ENCODE measurements at places on chromosomes 5 and 9.

- no peaks in the 10 kb centered on the region for H3K27me3 ChIP-seq
- H3K4me1 ChIP-seq, result peaks cover 45% of the 10 kb centered on the region
- no peaks in the 10 kb centered on the region for H3K36me3 ChIP-seq
- no peak overlapping the region for H3K27ac ChIP-seq
Measured at GRCh38 chr5:172003746-172004145, 2.7 kb downstream of the FBXW11 start.

- H3K4me1 ChIP-seq, result peaks cover 28% of the 10 kb centered on the region
- no peak overlapping the region for H3K4me3 ChIP-seq
- DNase-seq, result no peak
- no peaks in the 10 kb centered on the region for H3K27me3 ChIP-seq
- H3K36me3 ChIP-seq, result peaks cover 21% of the 10 kb centered on the region
Measured at GRCh38 chr9:37424204-37424685, 1.7 kb downstream of the GRHPR start.

- no peaks in the 10 kb centered on the region for H3K36me3 ChIP-seq
- no peak overlapping the region for H3K27ac ChIP-seq
- no peak for DNase-seq
- peaks cover 11% of the 10 kb centered on the region for H3K4me1 ChIP-seq
Measured at GRCh38 chr5:172540099-172540870, 86.0 kb upstream of the SH3PXD2B start.

GRCh38 chr5:79349047-79349446 lies 113.1 kb downstream of the JMY start:
- H3K4me1 ChIP-seq, result no peaks in the 10 kb centered on the region
- H3K36me3 ChIP-seq, result no peaks in the 10 kb centered on the region
- no peak overlapping the region for H3K4me3 ChIP-seq
- no peaks in the 10 kb centered on the region for H3K27me3 ChIP-seq
- DNase-seq, result no peak
- H3K27ac ChIP-seq, result no peak overlapping the region

DNA sequence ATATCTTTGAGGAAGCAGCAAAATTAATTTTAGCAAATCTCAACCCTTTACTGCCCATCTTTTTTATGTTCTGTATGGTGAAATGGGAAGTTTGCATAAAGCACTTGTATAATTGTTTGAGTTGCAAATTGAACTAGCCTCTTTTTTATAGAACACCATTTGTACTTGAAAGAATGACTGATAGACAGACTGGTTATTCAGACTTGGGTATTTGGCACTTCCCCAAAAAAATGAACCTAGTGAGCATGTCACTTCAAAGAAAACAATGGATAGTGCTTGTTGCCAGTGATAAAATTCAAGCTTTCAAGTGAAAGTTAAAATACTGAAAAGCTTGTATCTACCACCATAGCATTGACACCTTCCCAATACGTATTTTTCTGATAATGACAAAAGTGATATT lies 115.8 kb downstream of the ERCC6L2 start:
- H3K36me3 ChIP-seq, result no peaks in the 10 kb centered on the region
- no peaks in the 10 kb centered on the region for H3K27me3 ChIP-seq
- DNase-seq, result no peak
- H3K4me3 ChIP-seq, result no peak overlapping the region

DNA sequence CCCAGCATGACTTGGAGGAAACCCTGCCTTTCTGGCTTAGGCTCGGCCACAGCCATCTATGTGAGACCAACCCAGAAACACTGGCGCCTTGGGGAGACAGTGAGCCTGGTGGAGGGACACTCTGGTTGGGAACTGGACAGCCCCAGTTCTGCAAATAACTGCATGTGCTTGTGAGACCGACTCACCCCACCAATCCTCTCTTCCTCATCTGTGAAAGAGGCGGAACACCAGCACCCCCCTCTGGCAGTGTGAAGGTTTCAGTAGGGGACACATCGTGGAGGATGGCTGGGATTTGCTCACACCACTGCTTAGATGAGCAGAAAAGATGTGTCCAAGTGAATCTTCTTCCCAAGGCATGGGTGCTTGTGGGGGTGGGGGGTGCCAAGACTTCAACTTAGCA lies 43.4 kb upstream of the N4BP3 start:
- no peaks in the 10 kb centered on the region for H3K4me1 ChIP-seq
- H3K36me3 ChIP-seq, result no peaks in the 10 kb centered on the region
- peak; percentile 13 for DNase-seq
- H3K27me3 ChIP-seq, result peaks cover 14% of the 10 kb centered on the region

DNA sequence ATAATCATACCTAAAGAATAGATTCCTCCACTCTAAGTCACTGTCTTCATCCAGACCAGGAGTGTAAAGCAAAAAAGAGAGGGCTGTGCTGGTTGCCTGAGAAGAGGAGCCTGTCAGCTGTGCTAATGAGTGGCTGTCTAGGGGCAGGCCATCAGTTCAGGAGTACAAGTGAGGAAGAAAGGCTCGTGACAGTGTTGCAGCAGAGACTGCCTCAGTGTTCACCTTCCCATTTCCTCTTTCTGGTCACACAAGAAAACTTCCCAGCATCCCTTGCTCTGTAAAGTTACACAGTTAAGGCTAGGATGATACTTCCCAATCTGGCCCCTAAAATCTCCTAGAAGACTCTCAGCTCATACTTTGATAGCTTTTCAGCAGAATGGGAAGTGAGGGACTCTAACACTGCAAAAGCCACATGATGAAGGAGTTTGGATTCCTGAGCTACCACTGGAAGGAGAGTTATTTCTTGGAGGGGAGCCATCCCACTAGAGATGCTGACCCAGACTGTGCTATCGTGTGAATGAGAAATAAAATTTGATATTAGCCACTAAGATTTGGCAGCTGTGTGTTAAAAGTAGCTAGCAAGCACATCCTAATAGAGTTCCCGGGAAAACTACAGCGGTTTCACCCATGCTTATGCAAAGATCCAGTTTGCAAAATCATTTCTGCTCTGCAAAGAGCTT lies 67.1 kb downstream of the ADAMTS12 start:
- no peaks in the 10 kb centered on the region for H3K36me3 ChIP-seq
- no peaks in the 10 kb centered on the region for H3K27me3 ChIP-seq
- no peaks in the 10 kb centered on the region for H3K4me1 ChIP-seq
- no peak overlapping the region for H3K27ac ChIP-seq
- peak; percentile 11 for DNase-seq

DNA sequence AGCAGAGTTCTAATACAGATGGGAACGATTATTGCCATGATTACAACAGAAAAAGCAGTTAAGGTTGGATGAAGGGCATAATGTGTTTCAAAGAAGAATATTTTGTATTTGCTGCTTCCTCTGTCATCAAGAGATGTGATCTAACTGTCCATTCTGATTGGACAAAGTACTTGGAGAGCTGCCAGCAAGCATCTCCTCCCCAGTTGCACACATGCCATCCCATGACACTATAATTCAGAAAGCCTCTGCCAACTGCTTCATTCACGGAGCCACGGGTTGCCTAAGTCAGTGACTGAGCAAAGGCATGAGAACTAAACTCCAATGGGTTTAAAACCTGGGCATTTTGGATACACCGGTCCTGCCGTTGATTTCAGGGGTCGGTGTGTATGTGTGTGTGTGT lies 253.8 kb downstream of the CRB2 start:
- no peaks in the 10 kb centered on the region for H3K4me1 ChIP-seq
- DNase-seq, result no peak
- H3K27ac ChIP-seq, result no peak overlapping the region
- no peak overlapping the region for H3K4me3 ChIP-seq
- no peaks in the 10 kb centered on the region for H3K27me3 ChIP-seq

DNA sequence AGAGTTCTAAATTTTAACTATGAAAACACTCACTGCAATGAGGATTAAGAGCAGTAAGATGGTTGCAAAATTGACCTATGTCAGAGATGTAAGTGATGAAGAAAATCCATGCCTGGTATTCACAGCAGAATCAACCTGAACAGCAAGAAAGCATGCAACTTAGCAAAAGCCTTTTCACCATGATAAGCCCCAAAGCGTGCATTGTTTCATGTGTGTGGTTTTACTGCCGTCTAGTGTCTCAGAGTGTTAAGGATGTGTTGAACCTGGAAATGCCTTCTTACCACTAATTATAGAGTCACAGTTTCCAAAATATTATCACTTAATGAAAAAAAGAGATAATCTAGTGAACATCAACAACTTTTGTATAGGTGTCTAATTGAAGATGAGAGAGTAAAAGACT lies 415.2 kb upstream of the TRPC7 start:
- no peak overlapping the region for H3K4me3 ChIP-seq
- no peaks in the 10 kb centered on the region for H3K36me3 ChIP-seq
- no peaks in the 10 kb centered on the region for H3K27me3 ChIP-seq
- no peak overlapping the region for H3K27ac ChIP-seq
- no peak for DNase-seq

DNA sequence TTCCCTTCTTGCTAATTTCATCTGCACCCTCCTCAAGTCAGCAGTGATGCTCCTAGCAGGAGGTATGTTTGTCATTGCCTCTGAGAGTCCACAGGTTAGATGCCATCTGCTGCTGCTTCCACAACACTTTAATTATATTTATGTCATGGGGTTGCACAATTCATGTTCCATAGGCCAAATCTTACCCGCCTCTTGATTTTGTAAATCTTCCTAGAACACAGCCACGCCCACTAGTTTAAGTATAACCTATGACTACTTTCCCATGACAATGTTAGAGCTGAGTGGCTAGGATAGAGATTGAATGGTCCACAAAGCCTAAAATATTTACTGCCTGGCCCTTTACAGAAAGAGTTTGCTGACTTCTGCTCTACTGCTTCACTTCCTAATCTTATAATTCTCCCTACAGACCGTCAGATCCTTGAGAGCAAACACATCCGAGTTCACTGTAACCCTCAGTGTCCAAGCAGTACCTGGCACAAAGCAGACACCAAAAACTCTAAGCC lies 21.1 kb downstream of the LIFR start:
- H3K27me3 ChIP-seq, result no peaks in the 10 kb centered on the region
- no peak overlapping the region for H3K4me3 ChIP-seq
- no peak for DNase-seq

GRCh38 chr5:158483281-158483860 lies 616.3 kb downstream of the EBF1 start:
- DNase-seq, result no peak
- H3K27ac ChIP-seq, result no peak overlapping the region
- H3K4me1 ChIP-seq, result peaks cover 4% of the 10 kb centered on the region

All from transverse colon (tissue), 4 donors.